LNCaP clone FGC (cell line): ENCODE measurements at places on chromosomes 2 and 18.

GRCh38 chr2:207328944-207329386 lies 163.2 kb upstream of the KLF7 start:
- no peak for DNase-seq

DNA sequence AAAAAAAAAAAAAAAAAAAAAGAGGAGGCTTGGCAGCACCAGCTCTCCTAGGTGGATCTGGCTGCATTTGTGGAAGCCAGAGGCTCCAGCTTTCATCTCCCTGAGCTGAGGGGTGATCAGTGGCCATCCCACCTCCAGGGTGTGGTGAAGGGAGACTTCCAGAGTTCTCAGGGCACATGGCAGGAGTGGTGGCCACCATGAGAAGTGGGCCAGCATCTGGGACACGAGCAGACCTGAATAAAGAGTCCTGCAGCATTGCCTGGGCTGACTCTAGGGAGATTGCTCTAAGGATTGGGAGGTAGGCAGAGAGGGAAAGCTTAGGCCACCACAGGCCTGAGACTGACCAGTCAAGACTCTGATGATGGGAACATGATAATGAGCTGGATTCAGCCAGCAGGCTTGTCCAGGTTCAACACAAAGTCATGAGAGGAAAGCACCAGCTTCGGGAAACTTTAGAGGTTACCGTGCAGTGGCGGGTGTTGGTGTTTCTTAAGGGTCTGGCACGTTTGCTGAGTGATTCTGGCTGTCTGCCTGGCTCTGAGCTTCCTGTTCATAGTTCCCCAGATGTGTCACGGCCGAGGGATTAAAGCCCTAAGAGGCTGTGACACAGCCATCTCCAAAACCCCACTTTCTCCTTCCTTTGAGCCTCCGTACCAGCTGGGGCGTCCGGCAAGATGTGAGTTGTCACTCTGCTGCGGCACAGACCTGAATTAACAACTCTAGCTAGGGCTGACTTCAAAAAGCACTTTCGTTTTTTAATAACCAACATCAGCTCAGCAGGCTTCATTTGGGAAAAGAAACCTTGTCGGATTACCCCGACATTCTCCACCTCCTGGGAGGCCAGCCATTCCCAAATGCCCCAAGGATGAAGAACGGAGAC lies 38.3 kb upstream of the IL1R1 start:
- no peak for DNase-seq

DNA sequence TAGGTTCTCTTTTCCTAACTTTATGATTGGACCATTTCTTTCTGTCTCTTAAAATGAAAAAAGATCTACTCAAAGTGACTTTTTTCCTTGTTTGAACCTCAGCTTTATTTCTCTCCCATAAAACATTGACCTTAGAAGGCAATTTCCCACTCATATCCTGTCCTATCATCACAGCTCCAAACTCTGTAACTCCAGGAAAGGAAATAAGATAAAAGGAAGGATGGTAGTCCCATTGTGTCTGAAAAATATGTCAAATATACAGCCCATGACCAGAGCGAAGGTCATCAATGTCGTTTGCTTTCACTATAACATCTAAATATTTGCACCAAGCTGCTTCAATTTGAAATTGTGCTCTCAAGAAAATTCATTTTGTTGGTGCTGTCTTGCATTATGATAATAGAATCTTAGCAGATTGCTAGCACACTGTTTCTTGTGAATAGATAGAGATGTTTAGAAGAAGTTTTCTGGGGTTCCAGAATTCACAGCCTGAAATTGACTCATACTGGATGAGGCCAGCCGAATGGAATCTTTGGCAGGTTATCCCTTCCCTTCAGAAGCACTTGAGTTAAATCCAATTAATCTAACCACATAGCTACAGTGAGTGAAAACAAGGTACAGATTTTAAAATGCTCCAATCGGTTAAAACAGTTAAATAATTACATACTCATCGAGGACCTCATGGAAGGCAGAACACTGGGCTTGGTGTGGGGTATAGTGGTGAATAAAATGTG lies 95.1 kb downstream of the CRIM1 start:
- no peak for DNase-seq

DNA sequence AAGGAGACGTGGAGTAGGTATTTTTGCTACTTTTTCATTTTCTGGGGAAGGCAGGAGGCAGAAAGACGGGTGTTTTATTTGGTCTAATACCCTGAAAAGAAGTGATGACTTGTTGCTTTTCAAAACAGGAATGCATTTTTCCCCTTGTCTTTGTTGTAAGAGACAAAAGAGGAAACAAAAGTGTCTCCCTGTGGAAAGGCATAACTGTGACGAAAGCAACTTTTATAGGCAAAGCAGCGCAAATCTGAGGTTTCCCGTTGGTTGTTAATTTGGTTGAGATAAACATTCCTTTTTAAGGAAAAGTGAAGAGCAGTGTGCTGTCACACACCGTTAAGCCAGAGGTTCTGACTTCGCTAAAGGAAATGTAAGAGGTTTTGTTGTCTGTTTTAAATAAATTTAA lies 3.4 kb downstream of the FZD7 start:
- no peak for DNase-seq
